ENCODE measurements at places on chromosomes 12 and 14. TPM values are rescaled to one million over a fixed set of nuclear protein-coding genes. Genes with fewer than 3 reads are reported as not detected.
A peak's percentile ranks its signal among the peaks of the same experiment; 100 is the strongest.

DNA sequence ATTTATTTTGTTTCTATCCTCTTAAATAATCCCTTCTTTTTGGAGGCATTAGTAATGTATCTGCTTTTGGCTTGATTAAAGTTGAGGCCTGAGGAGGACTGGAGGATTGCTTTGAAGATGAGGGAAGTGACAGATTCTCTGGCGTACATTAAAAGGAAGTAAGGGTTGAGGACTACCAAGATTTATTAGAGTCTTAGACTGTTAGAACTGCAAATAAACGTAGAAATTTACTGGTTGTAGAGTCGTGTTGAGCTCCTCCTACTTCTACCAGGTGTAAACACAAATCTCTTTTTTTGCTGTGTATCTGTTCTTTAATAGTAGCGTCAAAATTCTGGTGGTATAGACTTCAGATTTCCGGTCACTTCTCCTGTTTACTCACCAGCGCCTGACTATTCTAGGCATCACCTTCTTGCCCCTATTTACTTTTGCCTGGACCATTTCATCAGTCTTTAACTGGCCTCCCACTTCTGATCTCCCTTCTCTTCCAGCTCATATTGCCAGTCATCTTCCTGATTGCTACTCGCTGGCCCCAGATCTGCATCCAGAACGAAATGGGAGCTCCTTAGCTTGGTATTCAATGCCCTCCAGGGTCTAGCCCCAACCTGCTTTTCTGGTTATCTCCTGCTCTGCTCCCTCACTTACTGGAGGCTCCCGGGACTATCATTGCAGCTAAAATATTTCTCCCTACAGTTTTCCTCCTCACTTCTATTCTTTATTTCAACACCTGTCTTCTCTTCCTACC is 8.4 kb upstream of the EID3 start:
- DNase-seq, result no peak

- DNase-seq, result no peak
These were observed 429 bp upstream of the PLEKHA5 start for GRCh38 chr12:19129122-19129485.

DNA sequence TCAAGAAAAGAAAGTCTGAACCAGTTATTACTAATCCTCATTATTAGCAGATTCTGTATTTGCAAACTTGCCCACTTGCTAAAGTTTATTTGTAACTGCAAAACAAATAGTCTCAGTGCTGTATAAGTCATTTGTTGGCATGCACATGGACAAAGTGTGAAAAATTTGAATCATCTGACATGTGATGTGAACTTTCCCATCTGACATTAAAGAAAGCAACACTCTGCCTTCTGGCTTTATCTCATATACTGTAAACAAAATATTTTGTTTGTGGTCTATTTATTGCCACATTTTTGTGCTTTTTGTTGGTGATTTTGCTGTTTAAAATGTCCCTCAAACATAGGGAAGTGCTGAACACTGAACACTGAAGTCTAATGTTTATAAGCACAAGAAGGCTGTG is 513.8 kb downstream of the RPL10L start:
- DNase-seq, result no peak

- DNase-seq, result no peak
These were observed 97.2 kb upstream of the SLC35F4 start for GRCh38 chr14:57963071-57963470.

- peak; percentile 48 for DNase-seq
These were observed 1.6 kb upstream of the ARID4A start for GRCh38 chr14:58296726-58297125.

DNA sequence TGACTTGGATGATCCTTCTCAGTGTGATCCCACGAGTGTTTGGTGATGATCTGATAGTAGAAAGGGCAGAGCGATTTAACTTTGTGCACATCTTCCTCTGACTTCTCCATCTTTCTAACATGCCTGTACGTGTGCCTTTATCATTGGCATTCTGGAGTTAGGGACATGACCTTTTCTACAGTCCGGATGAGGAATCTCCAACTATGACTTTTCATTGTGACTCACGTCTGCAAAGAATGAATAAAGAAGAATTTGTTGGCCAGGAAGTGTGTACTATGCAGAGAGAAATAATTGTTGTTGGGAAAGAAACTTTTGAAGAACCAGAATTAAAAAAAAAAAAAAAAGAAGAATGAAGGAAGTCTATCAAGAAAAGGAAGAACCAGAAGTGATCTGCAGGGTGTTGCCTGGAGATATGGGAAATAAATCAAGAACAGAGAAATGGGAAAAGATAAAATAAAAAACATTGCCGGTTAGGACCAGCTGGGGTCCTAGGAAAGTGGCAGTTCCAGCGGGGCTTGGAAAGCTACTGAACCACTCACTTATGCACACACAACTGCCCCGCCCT is 25.3 kb downstream of the PPFIBP1 start:
- peak; percentile 94 for DNase-seq

- DNase-seq, result no peak
These were observed 1.3 kb upstream of the PTGDR start for GRCh38 chr14:52266179-52266578.

DNA sequence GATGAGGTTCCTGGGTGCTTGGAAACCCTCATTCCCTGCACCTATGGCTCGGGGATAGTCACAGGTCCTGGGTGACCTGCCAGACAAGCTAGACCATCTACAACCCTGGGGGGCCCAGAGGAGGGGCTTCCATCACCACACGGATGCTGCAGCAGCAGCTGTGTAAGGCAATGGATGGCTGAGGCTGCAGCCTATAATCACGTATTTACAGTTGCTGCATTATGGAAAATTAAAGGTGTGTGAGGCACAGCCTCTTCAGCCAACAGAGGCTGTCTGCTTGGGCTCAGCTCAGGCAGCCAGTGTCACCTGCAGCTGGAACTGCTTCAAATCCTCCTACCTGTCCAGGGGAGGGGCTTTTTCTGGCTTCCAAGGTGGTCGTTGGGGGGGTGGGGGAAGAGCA is 268.1 kb downstream of the CACNA1C start:
- DNase-seq, result no peak

- no peak for DNase-seq
These were observed 15.2 kb downstream of the RBM23 start for GRCh38 chr14:22903742-22904087.

DNA sequence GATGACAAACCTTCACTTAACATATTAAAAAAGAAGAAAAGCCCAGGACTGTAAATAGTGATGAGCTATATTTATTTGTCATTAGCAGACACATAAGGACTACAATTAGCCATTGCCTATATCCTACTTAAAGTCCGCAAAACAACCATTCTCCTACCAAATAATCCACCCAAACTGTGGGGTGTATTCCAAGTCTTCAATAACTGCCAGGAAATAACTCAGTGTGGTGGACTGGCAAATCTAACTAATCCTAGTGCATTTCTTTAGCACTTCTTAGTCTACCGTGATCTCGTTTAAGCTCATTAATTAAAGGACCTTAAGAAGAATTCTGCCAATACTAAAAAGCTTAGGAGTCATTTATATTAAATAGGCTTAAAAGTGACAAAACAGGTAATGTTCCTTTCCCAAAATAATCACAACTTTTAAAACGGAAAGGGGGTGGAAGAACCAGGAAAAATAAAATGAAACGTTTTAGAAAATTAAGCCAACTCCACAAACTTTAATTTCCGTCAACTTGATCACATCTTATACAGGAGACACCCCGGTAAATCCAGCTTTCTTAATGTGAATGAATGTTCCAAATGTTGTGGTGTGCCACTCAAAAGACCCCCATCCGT is 1.8 kb downstream of the NOVA1 start:
- DNase-seq, result no peak

DNA sequence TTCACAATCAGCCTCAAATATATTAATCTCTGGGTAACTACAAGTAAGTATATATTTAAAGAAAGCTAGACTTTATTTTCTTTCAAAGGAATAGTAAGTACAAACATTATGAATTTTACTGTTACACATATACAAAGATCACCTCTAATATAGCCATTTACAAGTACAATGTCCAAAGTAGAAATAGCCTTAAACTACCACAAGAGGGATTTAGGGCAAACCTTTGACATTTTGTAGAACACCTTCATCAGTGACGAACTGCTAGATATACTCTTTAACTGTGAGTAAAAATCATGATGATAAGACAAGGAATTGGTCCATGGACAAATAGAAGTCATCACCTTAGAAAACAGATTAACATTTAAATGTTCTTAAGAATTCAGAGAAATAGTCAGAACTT is 69.8 kb downstream of the CNTN1 start:
- DNase-seq, result no peak

DNA sequence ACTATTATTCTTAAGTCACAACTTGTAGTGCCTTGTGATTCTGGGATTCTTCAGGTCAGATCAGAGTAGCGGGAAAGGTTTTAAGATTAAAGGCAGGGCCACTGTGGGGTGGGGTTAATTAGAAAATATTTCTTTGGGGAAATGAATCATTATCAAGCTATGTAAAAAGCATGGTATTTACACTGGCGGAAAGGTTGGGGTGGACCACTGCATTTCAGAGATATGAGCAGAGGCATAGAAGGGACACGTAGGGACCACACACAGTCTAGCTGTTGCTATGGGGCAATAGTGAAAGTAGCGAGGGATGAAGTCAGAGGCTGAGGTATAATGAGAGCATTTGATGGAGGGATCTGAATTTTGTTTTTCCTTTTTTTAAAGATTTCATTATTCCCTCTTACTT is 31.7 kb upstream of the KCNH3 start:
- DNase-seq, result no peak

DNA sequence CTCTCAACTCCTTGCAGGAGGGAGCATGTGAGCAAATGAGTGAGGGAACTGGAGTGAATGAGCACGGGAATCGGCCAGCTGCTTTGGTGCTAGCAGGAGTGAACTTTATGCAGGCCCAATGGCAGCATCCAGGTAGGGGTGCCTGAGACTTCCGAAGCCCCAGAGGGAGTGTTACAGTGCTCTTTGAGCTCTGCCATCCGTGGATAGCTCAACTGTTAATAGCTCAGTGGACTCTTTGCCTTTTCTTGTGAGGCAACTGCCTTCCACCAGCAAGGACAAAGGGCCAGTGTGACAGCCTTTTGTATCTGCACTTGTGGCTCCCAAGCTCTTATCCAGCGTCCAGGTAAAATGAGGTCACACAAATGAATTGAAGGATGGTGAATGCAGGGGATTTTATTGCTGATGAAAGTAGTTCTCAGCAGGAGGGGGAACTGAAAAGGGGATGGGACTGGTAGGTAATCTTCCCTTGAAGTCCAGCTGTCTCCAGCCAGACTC is 12.9 kb downstream of the CREBL2 start:
- DNase-seq, result no peak

GRCh38 chr14:75645056-75645455 is 15.6 kb downstream of the ERG28 start:
- DNase-seq, result no peak

- no peak for DNase-seq
These were observed 113.1 kb upstream of the CCND2 start for GRCh38 chr12:4160314-4161040.

The NANOG gene
- not detected for total RNA-seq

The TAS2R42 gene
- not detected for total RNA-seq

The GLS2 gene
- 1.6 TPM for total RNA-seq

The IGF1 gene
- total RNA-seq, result not detected

The OR6C2 gene
- not detected for total RNA-seq

All from renal cortical epithelial cell (primary cell).